Activated naive CD4-positive, alpha-beta T cell treated with anti-CD3 and anti-CD28 coated beads, Interleukin-2, amount 50 U/mL, for 72 hours (primary cell): ENCODE measurements at places on chromosomes 4 and X. TPM values are rescaled to one million over a fixed set of nuclear protein-coding genes. Genes with fewer than 3 reads are reported as not detected.

RAB9B gene
- 0.41 TPM for total RNA-seq

SPATA18 gene
- 0.21 TPM for total RNA-seq

CLNK gene
- not detected for total RNA-seq

TCEAL6 gene
- total RNA-seq: not detected

GRPEL1 gene
- 60.7 TPM for total RNA-seq

SUPT20HL1 gene
- total RNA-seq: not detected

HPGD gene
- 5.8 TPM for total RNA-seq

PRKG2 gene
- 0.25 TPM for total RNA-seq

SLC9B1 gene
- 1.4 TPM for total RNA-seq

PFKFB1 gene
- 0.99 TPM for total RNA-seq

PRAF2 gene
- total RNA-seq: 10.9 TPM

GNPDA2 gene
- total RNA-seq: 14.9 TPM

GPR143 gene
- not detected for total RNA-seq

FAM184B gene
- not detected for total RNA-seq

TREX2 gene
- total RNA-seq: 1.0 TPM

EPHA5 gene
- not detected for total RNA-seq

LAGE3 gene
- 44.9 TPM for total RNA-seq

PDK3 gene
- 57.7 TPM for total RNA-seq

DMRTC1B gene
- total RNA-seq: 0.21 TPM

MND1 gene
- 31.1 TPM for total RNA-seq

LAMP2 gene
- 44.0 TPM for total RNA-seq

ASB11 gene
- not detected for total RNA-seq

HAND2 gene
- not detected for total RNA-seq

SRPK3 gene
- not detected for total RNA-seq

CCDC120 gene
- 4.5 TPM for total RNA-seq

MSX1 gene
- total RNA-seq: not detected

PDE6B gene
- 16.6 TPM for total RNA-seq

CHRNA9 gene
- total RNA-seq: not detected

ACE2 gene
- total RNA-seq: 0.20 TPM

CSAG3 gene
- total RNA-seq: not detected

PNMA6F gene
- total RNA-seq: not detected

IQCM gene
- not detected for total RNA-seq

AFAP1 gene
- total RNA-seq: 41.9 TPM

ADAMTS3 gene
- total RNA-seq: not detected

NHSL2 gene
- 0.05 TPM for total RNA-seq

CT45A10 gene
- total RNA-seq: not detected

DGKK gene
- total RNA-seq: not detected

XAGE1A gene
- not detected for total RNA-seq

JCHAIN gene
- 0.68 TPM for total RNA-seq

GPR50 gene
- not detected for total RNA-seq

IL2RG gene
- 349 TPM for total RNA-seq

MAGEA2B gene
- total RNA-seq: not detected

RBMXL3 gene
- total RNA-seq: not detected

CACNA1F gene
- 2.6 TPM for total RNA-seq

SLC6A14 gene
- not detected for total RNA-seq

PHKA2 gene
- total RNA-seq: 25.9 TPM

UBE2D3 gene
- 496 TPM for total RNA-seq

TRO gene
- total RNA-seq: 4.8 TPM

MAGEA9B gene
- not detected for total RNA-seq

GRID2 gene
- not detected for total RNA-seq

MAGEA8 gene
- not detected for total RNA-seq

LDB2 gene
- total RNA-seq: not detected

RELL1 gene
- total RNA-seq: 15.2 TPM

TIGD4 gene
- total RNA-seq: not detected

NPY2R gene
- total RNA-seq: not detected
